NCI-H1105 treated with DMSO at 0.1 percent for 48 hours (cell line): ENCODE measurements at places on chromosomes 12 and 14.

DNA sequence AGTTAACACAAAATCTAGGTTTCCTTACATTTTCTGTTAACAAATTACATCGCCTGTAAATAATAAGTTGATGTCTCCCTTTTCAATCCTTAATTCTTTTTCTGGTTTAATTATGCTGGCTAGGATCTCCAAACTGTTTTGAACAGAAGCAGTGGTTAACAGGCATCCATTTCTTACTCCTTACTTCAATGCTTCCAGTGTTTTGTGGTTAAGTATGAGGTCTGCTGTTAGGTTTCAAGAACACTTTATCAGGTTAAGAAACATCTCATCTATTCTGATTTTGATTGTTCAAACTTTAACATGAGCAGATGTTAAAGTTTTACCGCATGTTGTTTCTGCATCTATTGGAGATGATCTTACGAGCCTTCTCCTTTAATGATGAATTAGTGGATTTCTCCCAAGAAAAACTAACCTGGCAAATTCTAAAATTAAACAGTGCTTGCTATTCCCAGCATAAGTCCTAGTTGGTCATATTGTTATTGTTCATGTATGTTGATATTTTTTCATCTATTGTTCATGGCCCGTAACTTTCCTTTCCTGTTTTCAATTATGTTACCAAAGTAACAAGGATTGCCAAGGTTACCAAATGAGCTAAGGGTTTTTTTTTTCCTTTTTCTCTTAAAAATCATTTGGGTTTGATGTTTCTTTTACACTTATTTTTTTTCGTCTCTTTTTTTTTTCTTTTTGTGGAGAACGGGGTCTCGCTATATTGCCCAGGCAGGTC lies 33.4 kb downstream of the POLE start:
- DNase-seq, result no peak

- DNase-seq, result no peak
Measured at GRCh38 chr12:100145643-100146042, 3.0 kb upstream of the BLTP3B start.

GRCh38 chr12:41100572-41100971 lies 87.5 kb upstream of the PDZRN4 start:
- no peak for DNase-seq

DNA sequence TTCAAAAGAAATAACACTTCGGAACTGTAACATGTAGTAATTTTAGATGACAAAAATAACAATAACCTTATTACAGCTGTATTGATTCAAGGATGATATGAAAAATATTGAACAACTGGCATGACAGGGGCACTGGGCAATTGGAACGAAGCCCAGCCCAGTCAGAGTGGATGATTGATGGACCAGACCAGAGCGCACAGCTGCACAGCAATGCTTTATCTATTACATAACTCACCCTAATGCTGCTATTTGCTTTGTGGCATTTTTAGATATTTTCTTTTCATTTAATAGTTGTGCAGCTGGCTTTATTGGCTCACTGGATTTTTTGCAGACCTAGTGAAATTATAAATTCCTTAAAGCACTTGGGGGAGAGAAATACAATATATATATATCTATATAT lies 26.9 kb upstream of the FERMT2 start:
- peak; percentile 28 for DNase-seq

- no peak for DNase-seq
Measured at GRCh38 chr14:77037938-77038568, 9.5 kb upstream of the IRF2BPL start.

GRCh38 chr14:37413504-37414003 lies 181.5 kb downstream of the FOXA1 start:
- DNase-seq, result no peak

GRCh38 chr14:75702616-75703261 lies 41.7 kb downstream of the TTLL5 start:
- DNase-seq, result no peak

- no peak for DNase-seq
Measured at GRCh38 chr14:24150993-24151392, 3.7 kb downstream of the RNF31 start.

DNA sequence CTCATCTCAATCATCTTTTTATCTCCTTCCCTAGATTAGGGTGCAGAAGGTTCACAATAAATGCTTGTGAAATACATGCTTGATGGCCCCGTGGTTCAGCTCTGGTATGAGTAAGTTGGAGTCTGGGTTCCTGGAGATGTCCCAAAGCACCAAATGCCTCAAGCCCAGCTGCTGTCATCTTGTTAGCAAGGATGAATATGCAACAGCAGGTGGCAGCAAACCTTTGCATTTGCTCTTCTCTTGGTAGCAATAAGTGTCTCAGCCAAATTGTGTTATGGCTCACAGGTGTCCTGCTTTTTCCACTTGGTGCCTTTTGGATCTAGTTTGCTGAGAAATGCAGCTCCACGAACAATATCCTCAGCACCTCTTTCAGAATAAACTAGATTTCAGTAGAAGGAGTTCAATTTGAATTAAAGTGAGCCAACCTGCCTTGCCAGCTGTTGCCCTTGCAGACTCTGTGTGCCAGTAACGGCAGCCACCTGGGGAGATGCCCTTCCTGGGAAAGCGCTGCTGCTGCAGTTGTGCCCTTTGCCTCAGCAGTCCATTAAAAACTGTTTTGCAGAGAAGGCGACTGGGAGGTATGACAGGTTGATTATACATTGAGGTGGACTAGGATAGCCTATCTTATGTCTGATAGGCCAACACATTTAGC lies 417.3 kb downstream of the SNAPC1 start:
- DNase-seq, result peak; percentile 76

DNA sequence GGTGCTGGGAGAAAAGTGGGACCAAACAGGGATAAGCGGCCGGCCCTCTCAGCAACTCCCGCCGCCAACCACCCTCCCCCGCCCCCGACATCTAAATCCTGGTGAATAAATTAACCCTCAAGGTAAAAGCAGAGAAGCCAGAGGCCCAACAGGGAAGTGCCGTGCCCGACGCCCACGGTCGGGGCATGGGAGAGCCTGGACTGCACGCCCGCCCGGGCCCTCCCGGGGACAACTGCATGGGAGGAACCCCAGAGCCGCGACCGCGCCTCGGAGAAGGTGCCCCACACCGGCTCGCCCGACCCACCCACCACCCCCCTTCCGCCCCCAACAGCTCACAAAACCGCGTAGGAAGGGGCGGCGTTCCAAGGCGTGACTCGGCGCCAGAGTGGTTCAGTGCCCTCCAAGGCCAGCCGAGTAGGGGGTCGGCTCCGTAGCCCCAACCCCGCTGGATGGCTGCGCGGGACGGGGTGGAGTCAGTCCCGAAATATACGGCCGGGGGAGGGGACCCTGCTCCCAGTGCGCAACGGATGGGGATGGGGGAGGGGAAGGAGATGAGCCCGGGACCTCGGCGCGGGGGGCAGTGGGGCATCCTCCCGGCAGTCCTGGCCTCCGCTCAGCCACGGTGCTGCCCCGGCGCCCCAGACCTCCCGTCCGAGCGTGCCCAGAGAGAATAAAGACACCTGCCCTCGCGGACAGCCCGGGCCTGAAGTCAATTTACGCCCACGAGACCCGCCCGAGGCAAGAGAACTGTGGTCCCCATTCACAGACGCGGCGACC lies 732 bp downstream of the SLC25A29 start:
- peak; percentile 65 for DNase-seq

DNA sequence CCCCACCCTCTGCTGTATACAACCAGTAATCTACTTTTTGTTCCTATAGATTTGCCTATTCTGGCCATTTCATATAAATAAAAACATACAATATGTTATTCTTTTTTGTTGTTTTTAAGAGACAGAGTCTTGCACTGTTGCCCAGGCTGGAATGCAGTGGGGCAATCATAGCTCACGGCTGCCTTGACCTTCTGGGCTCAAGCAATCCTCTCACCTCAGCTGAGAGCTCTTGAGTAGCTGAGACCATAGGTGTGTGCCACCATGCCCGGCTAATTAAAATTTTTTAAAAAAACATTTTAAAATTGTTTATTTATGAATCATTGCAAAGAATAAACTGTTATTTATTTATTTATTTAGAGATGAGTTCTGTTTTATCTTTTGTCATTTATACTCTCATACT lies 11.6 kb downstream of the PTGR2 start:
- DNase-seq, result no peak

GRCh38 chr12:3184485-3184884 lies 107.3 kb downstream of the TSPAN9 start:
- no peak for DNase-seq

DNA sequence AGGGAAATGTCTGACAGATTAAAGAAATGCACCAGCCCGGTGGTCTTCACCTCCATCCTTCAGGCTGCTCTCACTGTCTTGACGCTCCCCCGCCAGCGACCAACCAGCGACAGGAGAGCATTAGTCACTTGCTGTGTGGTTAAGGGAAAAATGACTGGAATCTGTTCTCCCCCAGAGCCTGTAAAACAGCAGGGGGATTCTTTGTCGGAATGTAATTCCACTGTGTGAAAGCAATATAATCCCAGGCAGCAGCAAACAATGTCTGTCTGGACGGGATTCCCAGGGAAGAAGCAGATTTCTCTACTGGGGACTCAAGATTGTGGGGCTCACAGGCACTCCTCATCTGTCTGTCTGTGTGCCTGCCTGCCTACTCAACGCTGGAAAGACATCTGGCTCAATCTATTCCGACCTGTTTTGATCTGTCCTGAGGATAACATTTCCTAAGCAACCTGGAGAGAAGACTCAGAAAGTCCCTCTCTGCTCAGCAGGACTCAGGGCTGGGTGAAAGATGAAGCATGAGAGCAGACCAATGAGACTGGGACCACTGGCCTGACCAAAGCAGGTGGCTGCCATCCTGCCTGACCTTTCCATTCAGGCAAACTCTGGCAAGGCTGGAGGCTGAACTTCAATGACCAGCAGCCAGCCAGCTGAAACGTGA lies 54.6 kb downstream of the NUAK1 start:
- DNase-seq, result no peak

DNA sequence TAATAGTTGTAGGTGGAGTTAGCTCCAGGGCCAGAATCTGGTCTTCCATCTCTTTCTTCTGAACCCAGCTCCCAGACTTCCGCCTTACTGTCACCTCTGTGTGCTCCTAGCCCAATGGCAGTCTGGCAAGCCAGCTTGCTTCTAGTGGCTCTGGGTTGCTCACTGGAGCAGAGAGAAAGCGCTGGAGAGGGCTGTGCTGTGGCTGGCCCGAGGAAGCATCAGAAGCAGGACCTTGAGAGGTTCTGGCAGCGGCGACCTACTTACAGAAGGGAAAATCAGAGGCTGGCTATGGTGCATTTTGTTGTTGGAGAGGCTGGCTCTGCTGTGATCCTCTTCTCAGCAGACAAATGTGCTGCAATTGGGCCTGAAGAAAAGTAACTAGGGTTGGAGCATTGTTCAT lies 28.6 kb downstream of the KCNA5 start:
- no peak for DNase-seq

GRCh38 chr12:14239350-14239934 lies 126.0 kb upstream of the ATF7IP start:
- no peak for DNase-seq

DNA sequence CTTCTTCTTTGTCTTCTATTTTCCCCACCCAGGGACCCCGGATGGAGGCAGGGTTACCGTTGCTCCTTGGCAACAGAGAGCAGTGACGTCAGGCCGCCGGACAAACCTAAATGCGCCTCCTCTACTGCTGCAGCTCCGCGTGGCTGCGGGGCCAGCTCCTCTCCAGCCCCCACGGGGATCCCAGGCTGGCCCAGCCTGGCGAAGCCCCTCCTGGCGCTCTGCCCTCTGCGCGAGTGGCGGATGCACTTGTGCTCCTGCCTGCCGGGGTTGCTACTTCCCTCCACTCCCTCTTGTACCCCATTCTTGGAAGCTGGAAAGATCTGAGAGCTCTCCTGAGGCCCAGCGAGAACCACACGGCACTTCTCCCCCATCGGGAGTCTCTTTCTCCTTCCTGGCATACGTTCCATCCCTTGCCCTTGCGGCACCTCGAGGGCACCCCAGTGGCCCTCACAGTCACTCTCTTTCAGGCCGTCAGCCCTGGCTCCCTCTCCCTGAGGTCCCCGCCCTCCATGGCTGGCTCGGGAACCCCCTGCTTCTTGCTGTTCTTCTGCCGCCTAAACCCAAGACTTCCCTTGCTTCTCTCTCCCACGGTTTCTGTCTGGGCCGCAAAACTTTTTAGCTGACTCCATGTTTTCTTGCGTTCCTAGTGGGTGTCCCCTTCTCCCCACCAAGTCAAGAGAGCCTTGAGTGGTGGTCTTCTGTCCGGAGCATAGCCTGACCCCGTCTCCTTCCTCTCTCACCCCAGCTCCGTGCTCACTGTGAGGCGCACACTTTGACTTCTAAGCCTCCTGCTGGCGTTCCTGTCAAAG lies 121.7 kb downstream of the PAPOLA start:
- no peak for DNase-seq

- DNase-seq, result no peak
Measured at GRCh38 chr12:57575771-57576612, 15.0 kb upstream of the PIP4K2C start.

DNA sequence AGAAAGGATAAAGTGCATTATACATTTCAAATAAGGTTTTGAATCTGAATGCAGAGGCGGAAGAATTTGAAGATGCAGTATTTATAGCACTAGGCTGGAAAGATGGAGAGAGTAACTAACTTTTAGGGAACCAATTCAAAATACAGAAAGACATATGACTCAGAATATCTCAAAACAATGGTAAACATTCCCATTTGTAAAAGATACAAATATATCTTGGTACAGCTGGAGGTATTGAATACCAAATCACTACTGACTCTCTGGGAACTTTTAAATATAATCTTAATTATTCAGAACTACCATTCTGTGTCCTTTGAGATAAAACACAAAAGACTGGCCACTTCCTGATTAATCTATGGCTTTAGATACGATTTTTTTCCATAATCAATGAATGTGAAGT lies 5.1 kb downstream of the CD69 start:
- DNase-seq, result no peak

DNA sequence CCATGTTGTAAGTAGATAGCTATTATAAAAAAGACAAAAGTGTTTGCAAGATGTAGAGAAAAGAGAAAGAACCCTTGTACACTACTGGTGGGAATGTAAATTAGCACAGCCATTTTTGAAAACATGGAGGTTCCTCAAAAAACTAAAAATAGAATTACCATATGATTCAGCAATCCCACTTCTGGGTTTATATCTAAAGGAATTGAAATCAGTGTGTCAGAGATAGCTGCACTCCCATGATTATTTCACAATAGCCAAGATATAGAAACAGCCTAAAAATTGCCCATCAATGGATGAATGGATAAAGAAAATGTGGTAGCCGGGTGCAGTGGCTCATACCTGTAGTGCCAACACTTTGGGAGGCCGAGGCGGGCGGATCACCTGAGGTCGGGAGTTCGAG lies 9.2 kb downstream of the PSMC6 start:
- no peak for DNase-seq

GRCh38 chr12:102960766-102961465 lies 3.4 kb downstream of the ASCL1 start:
- DNase-seq, result peak; percentile 96

GRCh38 chr12:45707241-45707857 lies 22.2 kb upstream of the ARID2 start:
- DNase-seq, result no peak

DNA sequence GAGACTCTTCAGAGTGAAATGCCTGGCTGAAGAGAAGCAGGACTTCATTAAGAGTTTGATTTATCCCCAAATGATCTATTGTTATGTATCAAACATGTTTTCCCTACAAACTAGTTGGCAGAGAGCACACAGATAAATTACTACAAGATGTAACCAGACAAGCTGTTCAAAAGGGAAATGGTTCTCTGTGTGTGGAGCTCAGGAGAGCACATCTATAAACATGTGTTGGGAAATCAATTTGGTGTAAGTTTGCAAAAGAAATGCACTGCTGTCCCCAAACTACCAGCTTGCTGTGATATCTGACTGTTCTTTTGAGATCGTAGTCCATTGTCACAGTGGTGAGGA lies 159.2 kb downstream of the PAH start:
- DNase-seq, result no peak
